Activated CD4-positive, alpha-beta T cell treated with anti-CD3 and anti-CD28 coated beads for 48 hours (primary cell): ENCODE measurements at places on chromosomes 1 and 21.

- DNase-seq, result no peak
These were observed 130.3 kb downstream of the CASZ1 start for GRCh38 chr1:10665930-10666850.

GRCh38 chr1:175422156-175422555 is 229.6 kb upstream of the KIAA0040 start:
- DNase-seq, result no peak

GRCh38 chr1:84998642-84999280 is 1.8 kb upstream of the MCOLN2 start:
- DNase-seq, result peak; percentile 66

DNA sequence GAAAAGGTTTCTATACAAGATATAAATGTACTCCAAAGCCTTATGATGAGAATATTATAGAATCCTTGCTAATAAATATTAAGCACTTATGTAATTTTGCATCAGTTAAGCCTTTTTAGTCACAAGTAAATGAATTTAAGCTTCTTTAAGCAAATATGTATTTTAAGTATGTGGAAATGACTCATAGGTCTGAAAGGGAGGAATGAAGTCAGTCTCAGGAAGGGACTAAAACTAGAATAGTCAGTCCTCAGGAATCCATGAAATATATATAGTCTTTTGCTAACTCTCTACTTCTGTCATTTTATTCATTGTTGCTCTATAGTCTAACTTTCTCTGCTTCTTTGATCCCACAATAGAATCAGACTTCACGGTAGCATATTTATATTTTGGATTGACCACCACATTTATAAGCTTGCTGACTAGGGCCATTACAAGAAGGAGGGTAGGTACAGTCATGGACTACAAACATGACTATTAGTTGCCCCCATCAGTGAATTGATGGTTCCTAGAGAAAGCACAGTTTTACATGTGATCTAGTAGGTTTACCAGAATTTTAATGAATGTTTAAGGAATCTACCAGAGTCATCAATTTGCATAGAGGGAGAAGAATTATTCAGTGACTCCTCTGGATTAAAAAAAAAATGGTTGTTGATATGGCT is 20.2 kb upstream of the RABGGTB start:
- DNase-seq, result no peak

DNA sequence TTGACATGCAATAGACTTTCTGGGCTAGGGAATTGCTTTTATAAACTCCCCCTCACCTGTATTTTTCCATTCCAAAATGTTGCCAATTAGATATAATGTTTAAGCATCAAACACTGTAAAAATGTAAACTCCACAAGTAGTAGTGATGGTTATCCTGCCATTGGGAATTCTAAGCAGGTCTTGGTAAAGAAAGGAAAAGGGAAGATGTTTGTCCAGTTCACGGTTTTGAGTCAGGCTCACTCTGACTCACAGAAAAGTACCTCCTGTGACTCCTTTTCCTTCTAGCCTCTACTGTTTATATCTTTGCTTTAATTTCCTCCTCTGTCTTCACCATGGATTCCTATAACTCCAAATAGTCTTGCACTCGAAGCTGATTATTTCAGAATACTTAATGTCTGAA is 19.0 kb upstream of the PTPN14 start:
- no peak for DNase-seq

- no peak for DNase-seq
These were observed 90.0 kb downstream of the NOS1AP start for GRCh38 chr1:162159515-162159914.
